ENCODE measurements at places on chromosomes 16 and 17.

- DNase-seq, result no peak
These were observed at the start of gene FDXR for GRCh38 chr17:74872313-74873036. FDXR (minus strand) TSS chr17:74872994; CDS start chr17:74872944, 50 bp downstream.

DNA sequence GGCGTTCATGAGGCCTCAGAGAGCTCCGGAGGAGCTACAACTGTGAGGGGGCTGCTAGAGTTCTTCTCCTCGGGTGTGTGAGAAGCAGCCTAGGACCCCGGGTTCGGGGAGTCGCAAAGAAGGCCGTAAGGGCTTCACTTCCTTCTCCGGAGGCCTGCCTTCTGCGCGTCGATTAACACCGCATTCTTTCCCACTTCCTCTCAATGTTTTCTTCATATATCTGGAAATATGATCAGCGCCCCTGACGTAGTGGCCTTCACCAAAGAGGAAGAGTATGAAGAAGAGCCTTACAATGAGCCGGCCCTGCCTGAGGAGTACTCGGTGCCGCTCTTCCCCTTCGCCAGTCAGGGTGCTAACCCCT, 449 bp downstream of the SMCR8 start:
- DNase-seq, result no peak

- DNase-seq, result no peak
These were observed 193.8 kb downstream of the SNX29 start for GRCh38 chr16:12170103-12171040.

DNA sequence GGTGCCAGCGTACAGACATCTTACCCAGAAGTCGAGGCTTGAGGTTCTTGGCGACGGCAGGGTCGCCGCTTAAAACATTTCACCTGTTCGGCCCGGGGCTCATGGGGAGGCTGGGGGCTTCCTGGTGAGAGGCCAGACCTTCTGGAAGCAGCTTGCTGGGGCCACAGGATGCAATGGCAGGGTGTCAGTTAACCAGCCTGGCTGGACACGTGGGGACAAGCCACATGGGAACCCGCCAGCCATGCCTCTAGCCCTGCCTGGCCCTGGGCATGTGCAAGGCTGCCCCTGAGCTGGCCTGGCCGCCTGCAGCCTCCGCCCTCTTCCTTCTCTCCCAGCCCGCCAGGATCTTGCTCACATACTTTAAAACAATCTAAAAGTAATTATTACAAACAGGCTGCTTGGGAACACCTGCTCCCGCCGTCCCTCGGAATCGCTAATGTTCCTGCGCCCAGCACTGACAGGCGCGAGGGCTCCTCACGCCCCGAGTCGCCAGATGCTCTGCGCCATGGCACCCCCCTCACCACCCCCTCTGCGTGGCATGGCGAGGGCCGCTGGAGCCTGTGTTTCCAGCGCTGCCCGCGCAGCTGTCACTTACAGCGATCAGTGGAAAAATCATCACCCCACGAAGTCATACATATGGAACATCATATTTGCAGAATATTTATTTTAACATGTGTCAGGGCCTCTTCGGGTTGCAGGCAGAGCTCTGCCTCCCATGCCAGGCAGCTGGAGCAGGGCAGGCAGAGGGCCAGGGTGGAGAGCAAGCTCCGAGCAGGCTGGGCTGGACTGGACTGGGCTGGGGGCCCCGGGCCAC, 188.7 kb upstream of the GSE1 start:
- no peak for DNase-seq

DNA sequence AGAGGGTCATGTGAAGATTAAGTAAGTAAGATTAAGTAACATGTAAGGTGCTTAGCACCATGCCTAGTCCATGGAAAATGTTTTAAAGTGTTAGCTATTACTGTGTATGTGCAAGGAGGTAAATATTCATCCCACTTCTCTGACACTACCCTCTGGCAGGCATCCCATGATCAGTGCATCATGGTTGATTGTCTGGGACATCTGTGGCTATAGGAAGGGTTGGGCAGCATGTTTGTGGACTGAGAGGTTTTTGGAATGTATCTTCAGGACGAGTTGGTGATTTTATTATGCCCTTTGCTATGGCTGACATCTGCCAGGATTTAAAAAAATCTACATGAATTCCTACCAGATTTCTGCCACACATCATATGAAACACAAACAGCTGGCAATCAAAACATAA, 6.5 kb upstream of the TAOK1 start:
- no peak for DNase-seq

DNA sequence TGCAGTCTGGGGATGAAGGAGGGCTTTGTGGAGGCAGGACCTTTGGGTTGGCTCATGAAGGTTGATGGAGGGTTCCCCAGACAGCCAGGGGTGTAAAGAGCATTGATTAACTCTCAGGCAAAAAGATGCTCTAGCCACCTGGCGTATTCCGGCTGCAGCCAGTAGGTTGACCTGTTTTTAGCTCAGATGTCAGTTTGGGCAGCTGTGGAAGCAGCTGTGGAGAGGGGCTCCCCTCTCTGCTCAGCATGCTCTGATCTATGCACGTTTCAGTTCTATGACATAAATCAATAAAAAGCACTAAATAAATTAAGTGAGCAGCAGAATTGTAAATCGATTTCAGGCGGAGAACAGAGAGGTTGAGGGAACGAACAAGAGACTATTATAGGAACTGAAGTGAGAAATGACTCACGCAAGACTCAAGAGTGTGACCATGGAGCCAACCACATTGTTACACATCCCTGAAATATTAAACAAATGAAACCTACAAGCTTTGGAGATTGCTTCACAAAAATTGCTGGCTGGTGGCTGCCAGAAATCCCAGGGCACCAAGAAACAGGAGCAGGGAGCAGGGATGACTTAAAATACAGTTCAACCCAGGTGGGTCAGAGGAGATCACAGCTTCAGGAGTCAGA, 111.9 kb downstream of the GSG1L start:
- no peak for DNase-seq

GRCh38 chr17:48490451-48490892, 40.3 kb downstream of the HOXB1 start:
- no peak for DNase-seq

- DNase-seq, result no peak
These were observed 3.3 kb downstream of the PGS1 start for GRCh38 chr17:78381601-78382232.

- no peak for DNase-seq
These were observed 157.2 kb upstream of the FOXF1 start for GRCh38 chr16:86353148-86353547.

- DNase-seq, result no peak
These were observed 2.3 kb upstream of the PDZD9 start for GRCh38 chr16:22003195-22003594.

DNA sequence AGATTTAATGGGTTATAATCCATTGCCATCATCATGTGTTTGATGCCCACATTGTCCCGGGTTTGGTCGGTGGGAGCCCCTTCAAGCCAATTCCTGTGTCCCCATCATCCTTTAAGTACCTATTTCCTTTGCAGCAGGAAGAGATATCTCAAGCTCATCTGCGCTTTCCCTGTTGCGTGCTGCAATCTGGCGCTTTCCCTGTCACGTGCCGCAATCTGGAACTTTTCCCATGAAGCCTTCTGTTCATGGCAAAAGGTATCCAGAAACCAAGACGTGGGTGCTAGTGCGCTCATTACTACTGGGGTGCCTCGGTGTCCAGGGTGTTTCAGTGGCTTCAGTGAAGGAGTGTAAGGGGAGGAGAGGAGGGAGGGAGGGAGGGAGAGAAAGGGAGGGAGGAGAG, 174.6 kb upstream of the ZNF469 start:
- DNase-seq, result no peak

DNA sequence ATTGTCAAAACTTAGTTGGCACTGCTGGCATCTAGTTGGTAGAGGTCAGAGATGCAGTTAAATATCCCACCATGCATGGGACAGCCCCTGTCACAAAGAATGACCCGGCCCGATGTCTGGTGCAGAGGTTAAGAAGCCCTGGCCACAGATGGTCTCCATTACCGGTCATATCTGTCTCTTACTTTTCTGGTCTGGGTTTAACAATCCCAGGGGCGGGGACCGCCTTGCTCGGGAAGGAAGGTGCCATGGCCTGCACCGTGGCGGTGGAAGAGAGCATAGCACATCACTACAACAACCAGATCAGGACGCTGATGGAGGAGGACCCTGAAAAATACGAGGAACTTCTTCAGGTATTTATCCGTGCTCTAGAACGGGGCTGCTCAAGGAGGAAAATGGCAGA, 8.1 kb downstream of the COQ7 start:
- DNase-seq, result no peak

DNA sequence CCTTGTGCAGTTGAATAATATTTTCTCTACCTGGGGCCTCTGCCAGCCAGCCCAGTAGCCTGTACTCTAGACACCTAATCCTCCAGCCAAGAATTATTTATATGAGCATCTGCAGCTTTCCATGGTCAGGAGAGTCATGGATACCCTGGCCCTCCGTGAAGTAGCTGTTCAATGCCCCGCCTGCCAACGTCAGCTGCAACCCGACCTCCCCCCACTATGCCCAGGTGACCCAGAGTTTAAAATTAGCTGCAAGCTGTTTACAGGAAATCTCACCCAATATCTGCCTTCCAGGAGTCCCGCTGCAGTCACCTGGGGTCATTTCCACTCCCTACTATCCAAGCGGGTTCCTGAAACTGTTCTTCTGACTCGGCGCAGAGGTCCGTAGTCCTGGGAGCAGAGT, 12.3 kb downstream of the SDR42E2 start:
- no peak for DNase-seq

DNA sequence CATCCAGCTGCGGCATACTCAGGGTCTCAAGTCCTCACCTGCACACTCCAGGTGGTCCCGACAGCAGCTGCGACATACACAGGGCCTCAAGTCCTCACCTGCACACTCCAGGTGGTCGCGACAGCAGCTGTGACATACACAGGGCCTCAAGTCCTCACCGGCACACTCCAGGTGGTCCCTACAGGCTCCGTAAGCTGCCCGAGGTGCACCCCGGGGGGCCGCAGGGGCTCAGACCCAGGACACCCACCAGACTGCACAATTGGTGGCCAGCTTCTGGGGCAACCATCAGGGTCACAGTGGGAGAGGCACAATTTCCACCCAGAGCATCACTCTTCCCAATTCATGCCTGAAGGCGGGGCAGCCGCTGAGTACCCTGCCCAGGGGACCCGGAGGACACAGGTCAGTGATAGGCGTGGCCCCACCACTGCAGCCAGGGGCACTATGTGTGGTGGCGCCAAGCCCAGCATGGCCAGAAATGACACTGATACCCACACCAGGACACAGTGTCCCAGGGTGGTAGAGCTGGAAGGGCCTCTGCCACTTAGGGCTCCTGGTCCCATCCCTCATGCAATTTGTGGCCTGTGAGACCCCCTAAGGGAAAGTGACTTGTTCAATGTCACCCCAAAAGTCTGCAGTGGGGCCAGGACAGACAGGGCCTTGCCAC, 57.5 kb upstream of the ZNF469 start:
- DNase-seq, result no peak

GRCh38 chr16:22327446-22327775, 30.2 kb downstream of the POLR3E start:
- DNase-seq, result no peak

DNA sequence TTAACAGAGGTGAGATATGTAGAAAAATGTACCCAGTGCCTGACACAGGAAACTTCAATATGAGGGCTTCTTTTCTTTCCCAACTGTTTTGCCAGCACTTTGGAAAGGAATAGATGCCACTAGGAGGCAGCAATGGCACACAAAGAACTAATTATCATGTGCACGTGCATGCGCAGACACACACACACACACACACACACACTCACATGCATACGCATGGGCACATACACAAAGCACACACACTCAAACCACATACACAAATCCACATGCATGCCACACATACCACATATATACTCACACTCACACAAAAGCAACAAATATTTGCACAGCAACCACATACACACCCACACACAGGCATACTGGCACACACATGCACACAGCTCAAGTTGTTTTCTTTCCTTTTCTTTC, 8.8 kb upstream of the CEP112 start:
- no peak for DNase-seq

DNA sequence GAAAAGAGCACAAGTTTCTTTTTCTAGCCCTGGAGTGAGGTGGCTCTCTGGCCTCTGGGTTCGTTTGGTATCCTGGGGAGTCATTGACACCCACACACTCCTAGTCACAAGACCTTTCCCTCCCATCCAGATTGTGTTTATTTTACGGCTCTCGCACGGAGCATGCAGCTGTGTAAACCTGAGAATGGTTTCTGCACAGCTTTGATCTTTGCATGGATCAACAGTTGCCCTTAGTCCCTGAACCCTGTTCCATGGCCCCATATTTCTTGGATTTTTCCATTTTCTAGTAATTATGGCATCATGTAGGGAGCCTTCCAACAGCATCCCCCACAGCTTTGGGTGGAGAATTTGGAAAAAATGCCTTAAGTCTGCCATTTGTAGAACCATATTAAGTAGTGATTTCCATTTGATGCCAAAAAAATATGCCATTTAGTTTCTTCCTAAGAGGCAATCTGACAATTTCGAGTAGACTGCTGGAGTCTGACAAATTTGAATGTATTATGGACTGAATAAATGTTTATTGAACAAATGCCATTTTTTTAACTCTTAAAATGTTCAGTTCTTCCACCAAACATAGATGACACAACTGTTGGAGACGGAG, 197.7 kb downstream of the WWOX start:
- no peak for DNase-seq

DNA sequence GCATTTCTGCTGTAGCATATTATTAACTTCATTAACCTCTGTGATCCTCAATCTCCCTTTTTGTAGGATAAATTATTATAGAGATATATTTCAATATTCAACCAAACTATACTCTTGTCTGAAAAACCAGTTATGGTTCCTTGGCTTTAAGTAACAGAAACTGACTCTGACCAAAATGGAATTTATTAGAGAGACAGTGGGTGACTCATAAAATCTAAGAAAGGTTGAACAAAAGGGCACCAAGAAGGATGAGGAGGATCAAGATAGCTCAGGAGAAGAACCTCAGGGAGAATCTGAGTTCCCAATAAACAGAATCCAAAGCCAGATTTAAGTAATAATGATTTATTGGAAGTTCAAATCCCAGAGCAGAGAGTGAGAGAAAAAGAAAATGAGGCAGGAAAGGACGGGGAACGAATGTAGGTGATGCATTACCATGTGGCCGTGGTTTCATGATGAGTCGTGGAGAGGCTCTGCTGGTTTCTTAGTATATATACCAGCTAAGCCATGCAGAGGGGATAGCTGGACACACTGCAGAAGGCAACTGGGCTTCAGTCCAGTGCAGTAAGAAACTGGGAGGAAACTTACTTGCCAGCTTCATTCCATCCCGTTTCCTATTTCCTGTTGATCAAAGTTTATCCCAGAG, 151.5 kb upstream of the GOT2 start:
- no peak for DNase-seq

GRCh38 chr16:24736758-24737157, 7.3 kb downstream of the TNRC6A start:
- no peak for DNase-seq
